WERI-Rb-1 (cell line): ENCODE measurements at places on chromosomes 12 and 14.

DNA sequence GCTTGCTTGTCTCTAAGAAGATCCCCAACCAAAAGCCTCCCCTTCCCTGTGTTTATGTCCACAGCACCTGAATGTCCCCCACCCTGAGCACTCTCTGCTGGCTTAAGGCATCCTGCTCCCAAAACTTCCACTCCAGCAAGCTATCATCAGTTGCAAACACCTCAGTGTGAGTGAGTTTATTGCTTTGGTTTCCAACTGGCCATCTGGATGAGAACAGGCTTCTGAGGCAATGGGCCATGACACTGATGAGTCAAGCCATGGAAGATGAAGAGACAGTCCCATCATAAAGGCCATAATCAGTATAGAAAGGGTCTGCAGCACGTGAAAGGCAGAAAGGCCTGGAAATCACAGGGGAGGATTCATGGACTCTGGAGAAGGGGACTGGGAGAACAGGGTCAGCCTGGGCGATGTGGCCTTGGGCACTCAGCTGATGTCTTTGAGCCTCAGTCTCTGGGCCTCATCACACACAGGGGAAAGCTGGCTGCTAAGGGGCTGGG is 12.8 kb downstream of the CMKLR1 start:
- no peak for DNase-seq

- no peak for DNase-seq
These were observed 758.3 kb downstream of the C12orf50 start for GRCh38 chr12:87270919-87271318.

DNA sequence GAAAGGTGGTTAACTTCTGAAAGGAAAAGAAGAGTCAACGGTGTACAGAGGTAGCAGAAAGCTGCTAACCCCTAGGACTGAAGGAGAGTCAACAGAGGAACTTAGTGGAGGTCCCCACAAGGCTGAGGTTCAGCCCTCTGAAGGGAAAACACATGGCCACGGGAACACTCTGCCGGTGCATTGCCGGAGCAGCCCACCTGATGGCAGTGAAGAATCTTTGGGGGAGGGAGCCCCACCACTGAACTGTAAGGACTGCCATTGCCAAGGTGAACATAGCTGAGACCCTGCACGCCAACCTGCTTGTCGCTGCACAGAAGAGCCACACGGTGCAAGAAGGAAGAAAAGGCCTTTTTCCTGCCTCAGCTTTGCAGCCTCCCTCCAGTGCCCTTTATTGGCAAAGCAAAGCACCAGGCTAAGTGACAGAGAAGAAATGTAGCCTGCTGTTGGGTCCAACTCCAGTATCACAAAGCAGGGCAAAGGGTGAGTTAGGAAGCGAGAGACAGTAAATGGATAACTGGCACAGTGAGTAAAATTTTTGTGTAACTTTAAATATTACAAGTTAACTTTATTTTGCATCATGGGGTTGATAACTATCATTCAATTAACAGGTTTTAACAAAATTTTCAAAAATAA is 76.9 kb downstream of the LIN52 start:
- peak; percentile 16 for DNase-seq

GRCh38 chr12:19375888-19376287 is 63.4 kb upstream of the AEBP2 start:
- no peak for DNase-seq

DNA sequence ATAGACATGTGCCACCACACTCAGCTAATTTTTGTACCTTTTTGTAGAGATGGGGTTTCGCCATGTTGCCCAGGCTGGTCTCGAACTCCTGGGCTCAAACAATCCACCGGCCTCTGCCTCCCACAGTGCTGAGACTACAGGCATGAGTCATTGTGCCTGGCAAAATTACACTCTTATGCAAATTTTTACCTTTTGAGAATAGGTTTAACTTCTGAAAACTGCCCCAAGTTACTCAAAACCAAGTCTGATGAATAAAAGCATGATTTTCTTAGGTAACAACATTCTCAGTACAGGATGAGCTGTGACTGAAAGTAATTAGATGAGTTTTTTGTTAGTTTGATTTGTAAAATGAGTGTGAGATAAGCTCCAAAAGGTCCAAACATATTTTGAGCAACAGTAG is 166.0 kb downstream of the RPS29 start:
- DNase-seq: no peak

DNA sequence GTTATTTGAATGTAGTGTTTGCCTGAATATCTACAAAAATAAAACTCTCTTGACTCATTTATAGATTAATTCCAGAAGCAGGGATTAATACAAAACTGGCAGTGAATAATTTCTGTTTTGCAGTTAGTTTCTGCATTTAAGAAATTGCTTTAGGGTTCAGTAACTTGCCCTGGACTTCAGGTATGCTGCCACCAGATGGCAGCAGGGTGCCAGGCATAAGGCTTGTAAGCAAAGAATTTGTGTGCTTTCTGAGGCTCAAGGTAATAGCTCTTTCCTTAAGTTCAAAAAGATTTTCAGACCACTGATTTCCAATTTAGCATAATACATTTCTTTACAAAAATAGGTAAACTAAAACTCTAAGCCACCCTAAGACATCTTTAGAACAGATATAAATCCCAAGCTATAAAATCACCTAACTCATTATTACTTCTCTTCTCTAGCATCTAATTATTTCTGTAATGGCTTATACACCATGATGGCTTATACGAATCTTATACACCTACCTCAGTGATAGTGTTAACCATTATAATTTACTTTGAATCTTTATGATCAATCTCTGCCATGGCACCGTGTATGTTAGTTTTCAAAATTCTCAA is 398.3 kb downstream of the APAF1 start:
- DNase-seq: peak; percentile 66

DNA sequence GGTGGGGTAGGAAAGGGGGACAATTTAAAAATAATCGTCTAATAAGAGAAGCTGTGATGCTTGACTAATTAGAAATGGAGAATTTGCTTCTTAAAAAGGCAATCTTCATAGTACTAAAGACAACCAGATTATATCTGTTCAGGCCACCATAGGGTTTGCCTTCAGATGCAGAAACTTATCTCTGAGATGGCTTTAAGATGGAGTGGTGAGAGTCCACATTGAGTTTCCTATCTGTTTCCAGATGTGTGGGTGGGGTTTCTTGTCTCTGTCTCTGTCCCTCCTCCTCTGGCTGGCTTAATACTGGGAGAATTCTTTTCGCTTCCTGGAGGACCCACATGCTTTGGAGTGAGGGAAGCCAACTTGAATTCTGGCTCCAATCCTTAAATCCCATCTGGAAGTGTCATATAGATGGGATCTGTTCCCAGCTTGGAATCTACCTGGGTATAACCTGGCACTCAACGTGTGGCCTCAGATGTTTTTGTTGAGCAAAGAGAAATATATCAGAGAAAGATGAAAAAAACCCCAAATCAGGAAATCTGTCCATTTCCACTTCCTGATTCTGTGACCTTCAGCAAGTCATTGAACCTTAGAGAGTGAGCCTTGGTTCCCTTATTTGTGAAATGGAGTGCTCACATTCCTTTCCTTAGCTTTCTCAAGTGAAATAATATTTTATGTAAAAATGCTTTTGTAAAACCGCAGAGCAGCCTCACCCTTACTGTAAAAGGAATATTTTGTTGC is 66.4 kb downstream of the CHST11 start:
- no peak for DNase-seq

GRCh38 chr12:104583301-104583700 is 126.6 kb downstream of the CHST11 start:
- no peak for DNase-seq

DNA sequence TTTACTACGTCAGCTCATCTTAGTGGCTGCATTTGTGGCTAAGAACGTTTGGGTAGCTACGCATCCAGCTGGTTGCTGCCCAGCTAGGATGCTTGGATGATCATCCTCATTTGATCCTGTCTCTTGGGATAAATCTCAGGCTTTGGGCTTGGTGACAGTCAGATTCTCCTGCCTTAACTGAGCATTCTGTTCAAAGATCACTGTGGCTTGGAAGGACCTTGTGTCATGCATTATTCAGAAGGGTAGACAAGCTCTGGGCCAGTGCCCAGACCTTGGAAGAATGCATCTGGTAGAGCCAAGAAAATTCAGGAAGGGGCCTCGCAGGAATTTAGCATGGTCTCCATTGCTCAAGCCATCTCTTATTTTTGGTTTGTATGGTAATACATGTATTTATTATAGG is 188.4 kb downstream of the NRXN3 start:
- no peak for DNase-seq

GRCh38 chr12:11578461-11578993 is 70.9 kb upstream of the ETV6 start:
- no peak for DNase-seq

DNA sequence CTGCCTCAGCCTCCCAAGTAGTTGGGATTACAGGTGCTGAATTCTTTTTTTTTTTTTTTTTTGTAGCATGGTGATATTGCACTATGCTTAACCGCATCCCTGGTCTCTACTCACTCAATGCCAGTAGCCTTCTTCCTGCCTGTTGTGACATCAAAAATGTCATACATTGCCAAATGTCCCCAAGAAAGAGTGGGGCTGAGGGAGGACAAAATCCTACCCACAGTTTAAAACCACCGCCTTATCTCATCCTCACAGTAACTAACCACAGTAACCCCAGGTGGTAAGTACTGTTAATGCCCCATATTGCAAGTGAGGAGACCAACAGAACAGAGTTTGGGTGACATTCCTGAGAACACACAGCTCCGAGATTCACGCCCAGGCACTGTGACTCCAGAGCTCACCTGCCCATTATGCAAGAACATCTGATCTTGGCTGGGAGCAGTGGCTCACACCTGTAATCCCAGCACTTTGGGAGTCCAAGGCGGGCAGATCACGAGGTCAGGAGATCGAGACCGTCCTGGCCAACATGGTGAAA is 19.6 kb downstream of the MORN3 start:
- no peak for DNase-seq

DNA sequence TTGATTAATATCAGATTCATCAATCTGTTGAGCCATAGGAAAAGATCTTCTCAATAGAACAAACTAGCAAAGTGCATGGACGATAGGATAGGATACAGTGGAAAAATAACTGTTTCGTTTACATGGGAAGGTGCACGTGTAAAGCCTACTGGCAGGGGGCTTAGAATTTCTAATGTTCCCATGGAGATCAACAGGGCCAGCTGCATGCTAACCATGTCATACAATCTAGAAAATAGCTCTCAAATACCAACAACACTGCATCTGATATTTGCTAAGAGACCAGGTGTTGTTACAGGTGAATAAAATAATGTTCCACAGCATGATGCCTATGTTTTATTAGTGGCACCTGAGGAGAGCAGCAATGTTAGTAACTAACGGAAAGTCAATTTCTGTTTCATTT is 72.5 kb downstream of the ACSS3 start:
- no peak for DNase-seq

- peak; percentile 43 for DNase-seq
These were observed 760 bp downstream of the ACTN1 start for GRCh38 chr14:68978172-68978911.

GRCh38 chr12:57487055-57487596 is 742 bp upstream of the MARS1 start:
- peak; percentile 80 for DNase-seq

DNA sequence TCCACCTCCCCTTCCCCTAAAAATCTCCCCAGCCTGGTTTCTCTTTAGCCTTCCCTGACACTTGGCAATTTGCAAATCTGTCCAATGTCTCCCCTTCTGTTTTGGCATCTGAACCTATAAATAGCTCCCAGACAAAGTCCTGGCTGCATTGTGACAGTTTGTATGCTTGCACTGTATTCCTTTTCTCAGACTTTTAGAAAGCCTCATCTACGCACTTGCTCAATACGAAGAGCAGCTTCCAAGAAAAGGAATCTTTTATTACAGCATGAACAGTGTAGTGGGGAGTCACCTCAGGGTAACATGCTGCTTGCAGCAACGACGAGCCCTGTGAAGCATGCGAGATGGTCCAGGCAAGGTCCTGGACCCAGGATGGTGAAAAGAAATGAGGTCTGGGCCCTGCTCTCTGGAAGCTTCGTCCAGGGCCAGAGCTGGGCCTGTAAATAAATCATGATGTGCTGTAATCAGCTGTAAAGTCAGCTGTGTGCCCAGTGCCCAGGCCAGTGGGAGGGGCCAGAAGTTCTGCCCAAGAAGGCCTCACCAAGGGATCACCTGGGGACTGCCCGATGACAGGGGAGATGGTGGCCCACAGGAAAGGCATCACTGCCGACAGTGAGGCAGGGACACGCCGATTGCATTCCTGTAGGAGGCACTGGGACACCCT is 88.3 kb downstream of the RIN3 start:
- no peak for DNase-seq

GRCh38 chr12:62787611-62788010 is 147.3 kb downstream of the PPM1H start:
- no peak for DNase-seq

DNA sequence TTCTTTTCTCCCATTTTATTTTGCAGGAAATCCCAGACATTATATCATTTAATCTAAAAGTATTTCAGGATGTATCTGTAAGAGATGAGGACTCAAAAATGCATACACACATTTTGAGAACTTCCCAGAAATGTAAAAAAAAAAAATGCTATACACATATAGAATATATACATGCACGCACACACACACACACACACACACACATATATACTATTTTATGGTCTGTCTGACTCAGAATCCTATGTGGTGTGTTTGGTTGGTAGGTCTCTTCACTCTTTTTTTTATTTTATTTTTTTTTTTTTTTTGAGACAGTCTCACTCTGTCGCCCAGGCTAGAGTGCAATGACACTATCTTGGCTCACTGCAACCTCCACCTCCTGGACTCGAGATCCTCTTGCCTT is 65.5 kb downstream of the FBXO34 start:
- DNase-seq: no peak

GRCh38 chr12:53229454-53229853 is 2.6 kb downstream of the RARG start:
- no peak for DNase-seq

DNA sequence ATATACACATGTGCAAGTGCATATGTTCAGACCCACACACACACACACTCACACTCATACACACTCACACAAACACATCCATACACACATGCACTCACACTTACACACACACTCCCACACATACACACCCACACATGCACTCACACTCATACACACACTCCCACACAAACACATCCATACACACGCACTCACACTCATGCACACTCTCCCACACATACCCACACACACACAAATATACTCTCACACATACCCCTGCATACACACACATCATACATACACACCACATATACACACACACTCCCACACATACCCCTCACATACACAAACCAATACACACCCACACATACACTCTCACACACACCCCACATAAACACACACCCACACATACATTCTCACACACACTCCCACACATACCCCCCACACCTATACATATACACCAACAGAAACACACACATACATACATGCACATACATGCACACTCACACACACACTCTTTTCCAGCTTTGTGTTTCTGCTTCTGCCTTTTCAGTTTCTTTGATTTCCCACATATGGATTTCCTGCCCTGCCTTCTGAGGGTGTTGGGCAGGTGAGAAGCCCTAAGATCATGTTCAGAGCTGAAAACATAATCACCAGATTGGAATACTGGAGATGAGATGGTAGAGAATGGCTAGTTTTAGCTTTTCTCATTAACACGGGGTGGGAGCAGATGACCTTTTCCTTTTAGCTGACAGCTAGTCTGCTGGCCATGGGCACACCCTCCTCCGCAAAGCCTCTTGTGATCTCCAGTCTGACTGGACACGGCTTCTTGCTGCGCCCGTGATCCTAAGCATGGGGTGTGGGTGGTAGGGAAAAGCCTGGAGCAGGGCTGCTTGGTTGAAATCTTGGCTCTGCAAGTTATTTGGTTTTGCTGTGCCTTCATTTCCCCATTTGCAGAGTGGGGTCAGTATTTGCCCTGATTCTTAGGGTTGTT is 214.0 kb downstream of the CHST11 start:
- DNase-seq: no peak

GRCh38 chr14:101473795-101474562 is 87.3 kb upstream of the DIO3 start:
- no peak for DNase-seq
